ENCODE measurements at places on chromosomes 3 and 15. TPM values are rescaled to one million over a fixed set of nuclear protein-coding genes. Genes with fewer than 3 reads are reported as not detected.

The BCHE gene
- 2.2 TPM for total RNA-seq

The GRM2 gene
- 0.32 TPM for total RNA-seq

- peaks cover 7% of the 10 kb centered on the region for H3K4me1 ChIP-seq
- peak overlapping the region; percentile 60 for H3K27ac ChIP-seq
- peaks cover 2% of the 10 kb centered on the region for H3K36me3 ChIP-seq
- no peak overlapping the region for H3K4me3 ChIP-seq
Observed at GRCh38 chr3:141440942-141441341, 45.9 kb upstream of the RASA2 start.

DNA sequence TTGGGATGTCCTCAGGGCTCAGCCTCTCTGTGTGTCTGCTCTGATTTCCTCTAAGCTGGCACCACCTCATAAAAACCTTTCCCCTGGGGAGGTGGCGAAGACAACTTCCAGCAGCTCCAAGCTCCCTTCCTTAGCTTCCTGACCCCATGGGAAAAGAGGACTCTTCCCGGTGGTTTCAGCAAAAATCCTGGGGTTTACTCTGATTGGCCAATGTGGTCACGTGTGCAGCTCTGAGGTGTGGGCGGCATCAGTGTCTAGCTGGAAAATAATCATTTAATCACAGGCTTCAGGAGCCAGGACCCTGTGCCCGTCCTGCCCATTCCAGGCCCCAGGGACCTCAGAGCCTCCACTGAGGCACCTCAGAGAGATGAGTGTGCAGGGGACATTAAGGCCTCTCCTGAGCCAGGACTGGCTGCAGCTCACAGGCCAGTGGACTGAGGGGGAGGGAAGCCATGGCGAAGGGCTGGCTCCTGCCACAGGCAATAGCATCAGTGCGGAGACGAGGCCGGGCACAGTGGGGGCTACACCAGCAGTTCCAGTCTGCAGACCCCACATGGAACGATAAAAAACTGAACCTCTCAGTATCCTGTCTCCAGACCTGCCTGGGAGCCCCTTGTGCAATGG lies 104.1 kb downstream of the TPRA1 start:
- H3K36me3 ChIP-seq, result no peaks in the 10 kb centered on the region
- no peak overlapping the region for H3K4me3 ChIP-seq
- H3K27me3 ChIP-seq, result no peaks in the 10 kb centered on the region
- no peak overlapping the region for H3K27ac ChIP-seq
- no peaks in the 10 kb centered on the region for H3K4me1 ChIP-seq
- no peak for DNase-seq

DNA sequence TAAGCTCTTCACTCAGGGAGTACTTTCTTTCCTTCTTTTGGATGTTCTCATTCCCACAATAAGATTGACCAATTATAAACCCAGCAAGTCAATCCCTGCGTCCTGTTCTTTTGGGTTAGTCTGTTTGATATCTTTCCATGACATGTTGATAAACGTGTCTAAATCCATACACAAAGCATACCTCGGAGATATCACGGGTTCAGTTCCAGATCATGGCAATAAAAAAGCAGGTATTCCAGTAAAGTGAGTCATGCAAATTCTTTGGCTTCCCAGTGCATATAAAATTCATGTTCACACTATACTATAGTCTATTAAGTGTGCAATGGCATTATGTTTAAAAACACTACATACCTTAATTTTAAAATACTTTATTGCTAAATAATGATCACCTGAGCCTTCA lies 667.7 kb downstream of the MAGI1 start:
- H3K36me3 ChIP-seq, result no peaks in the 10 kb centered on the region
- H3K27me3 ChIP-seq, result no peaks in the 10 kb centered on the region
- DNase-seq, result no peak
- H3K27ac ChIP-seq, result no peak overlapping the region

- H3K27me3 ChIP-seq, result no peaks in the 10 kb centered on the region
- no peaks in the 10 kb centered on the region for H3K4me1 ChIP-seq
- no peak overlapping the region for H3K4me3 ChIP-seq
- no peak overlapping the region for H3K27ac ChIP-seq
Observed at GRCh38 chr15:84871428-84871985, 13.0 kb upstream of the SLC28A1 start.

DNA sequence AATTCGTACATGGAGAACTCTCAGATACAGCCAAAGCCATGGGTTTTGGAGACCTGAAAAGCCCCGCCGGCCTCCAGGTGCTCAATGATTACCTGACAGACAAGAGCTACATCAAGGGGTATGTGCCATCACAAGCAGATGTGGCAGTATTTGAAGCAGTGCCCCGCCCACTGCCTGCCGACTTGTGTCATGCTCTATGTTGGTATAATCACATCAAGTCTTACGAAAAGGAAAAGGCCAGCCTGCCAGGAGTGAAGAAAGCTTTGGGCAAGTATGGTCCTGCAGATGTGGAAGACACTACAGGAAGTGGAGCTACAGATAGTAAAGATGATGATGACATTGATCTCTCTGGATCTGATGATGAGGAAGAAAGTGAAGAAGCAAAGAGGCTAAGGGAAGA lies 23.5 kb downstream of the MYO5A start:
- no peaks in the 10 kb centered on the region for H3K27me3 ChIP-seq
- no peak overlapping the region for H3K4me3 ChIP-seq
- no peak for DNase-seq
- no peak overlapping the region for H3K27ac ChIP-seq

- H3K36me3 ChIP-seq, result no peaks in the 10 kb centered on the region
- H3K4me3 ChIP-seq, result no peak overlapping the region
- H3K27me3 ChIP-seq, result peaks cover 78% of the 10 kb centered on the region
- H3K4me1 ChIP-seq, result no peaks in the 10 kb centered on the region
- no peak overlapping the region for H3K27ac ChIP-seq
- DNase-seq, result no peak
Observed at GRCh38 chr3:147391781-147392624, 14.3 kb downstream of the ZIC4 start.

DNA sequence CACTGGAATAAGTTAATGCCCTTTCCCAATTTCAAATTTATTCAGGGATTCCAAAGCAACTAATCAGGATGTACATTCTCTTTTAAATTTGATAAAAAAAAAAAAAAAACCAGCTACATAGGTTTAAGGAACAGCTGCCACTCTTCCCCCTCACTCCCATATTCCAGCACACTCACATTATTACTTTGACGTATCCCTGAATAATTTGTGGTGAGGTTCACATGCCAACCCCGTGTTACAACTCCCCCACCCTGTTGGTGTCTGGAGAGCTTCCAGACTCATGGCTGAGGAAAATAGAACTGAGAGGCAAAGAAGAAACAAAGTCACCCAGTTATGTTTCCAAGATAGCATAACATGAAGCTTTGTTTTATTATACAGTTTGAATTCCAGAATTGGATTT lies 300.5 kb upstream of the MME start:
- no peak overlapping the region for H3K27ac ChIP-seq
- H3K4me3 ChIP-seq, result no peak overlapping the region
- no peaks in the 10 kb centered on the region for H3K4me1 ChIP-seq
- H3K27me3 ChIP-seq, result no peaks in the 10 kb centered on the region
- DNase-seq, result no peak

GRCh38 chr15:42182328-42182886 lies 25.7 kb downstream of the VPS39 start:
- no peak for DNase-seq
- no peaks in the 10 kb centered on the region for H3K27me3 ChIP-seq
- no peak overlapping the region for H3K4me3 ChIP-seq
- H3K36me3 ChIP-seq, result peaks cover 7% of the 10 kb centered on the region

- H3K36me3 ChIP-seq, result no peaks in the 10 kb centered on the region
- H3K27me3 ChIP-seq, result no peaks in the 10 kb centered on the region
- H3K4me1 ChIP-seq, result no peaks in the 10 kb centered on the region
- no peak overlapping the region for H3K27ac ChIP-seq
- no peak for DNase-seq
- H3K4me3 ChIP-seq, result no peak overlapping the region
Observed at GRCh38 chr15:83581381-83581780, 72.5 kb upstream of the ADAMTSL3 start.

GRCh38 chr3:187689984-187690383 lies 12.4 kb downstream of the RTP2 start:
- H3K27ac ChIP-seq, result no peak overlapping the region
- no peaks in the 10 kb centered on the region for H3K4me1 ChIP-seq
- DNase-seq, result no peak
- H3K36me3 ChIP-seq, result no peaks in the 10 kb centered on the region

All from prostate gland (tissue), 2 donors.